ENCODE measurements at places on chromosomes 2 and 18.
A peak's percentile ranks its signal among the peaks of the same experiment; 100 is the strongest.

DNA sequence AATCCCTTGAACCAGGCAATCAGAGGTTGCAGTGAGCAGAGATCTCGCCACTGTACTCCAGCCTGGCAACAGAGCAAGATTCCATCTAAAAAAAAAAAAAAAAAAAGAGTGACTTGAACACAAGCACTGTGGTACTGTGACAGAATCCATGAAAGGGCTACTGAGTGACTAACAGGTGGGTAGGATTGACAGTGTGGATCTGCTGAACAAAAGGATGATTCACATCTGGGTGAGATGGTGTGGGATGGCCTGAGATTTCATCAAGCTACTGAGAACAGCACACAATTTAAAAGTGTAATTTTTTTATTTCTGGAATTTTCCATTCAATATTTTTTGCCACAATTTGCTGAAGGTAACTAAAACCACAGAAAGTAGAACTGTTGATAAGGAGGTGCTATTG, 13.3 kb upstream of the SP3 start:
- no peak for DNase-seq

GRCh38 chr2:149877913-149878312, 290.3 kb upstream of the MMADHC start:
- DNase-seq = no peak

DNA sequence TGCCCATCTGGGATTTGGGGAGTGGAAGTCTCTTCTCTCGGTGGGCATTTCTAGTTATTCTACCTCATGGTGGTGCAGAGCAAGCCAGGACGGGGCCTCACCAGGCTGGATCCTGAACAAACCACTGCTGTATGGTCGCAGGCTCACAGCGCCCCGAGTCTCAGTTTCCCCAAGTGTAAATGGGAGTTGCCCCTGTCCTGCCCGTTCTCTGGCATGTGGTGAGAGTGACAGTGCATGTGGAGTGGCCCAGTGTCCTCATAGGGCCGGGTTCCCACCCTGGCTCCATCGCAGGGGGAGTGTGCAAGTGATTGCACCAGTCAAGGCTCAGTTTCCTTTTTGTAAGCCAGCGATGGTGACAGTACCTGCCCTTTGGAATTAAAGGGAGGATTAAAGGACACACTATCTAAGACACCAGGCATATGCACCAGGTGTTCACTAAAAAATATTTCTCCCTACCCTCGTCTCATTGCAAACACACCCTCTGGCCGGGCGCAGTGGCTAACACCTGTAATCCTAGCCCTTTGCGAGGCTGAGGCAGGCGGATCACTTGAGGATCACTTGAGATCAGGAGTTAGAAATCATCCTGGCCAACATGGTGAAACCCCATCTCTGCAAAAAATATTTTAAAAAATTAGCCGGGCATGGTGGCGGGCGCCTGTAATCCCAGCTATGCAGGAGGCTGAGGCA, 173.3 kb upstream of the MYCN start:
- no peak for DNase-seq

DNA sequence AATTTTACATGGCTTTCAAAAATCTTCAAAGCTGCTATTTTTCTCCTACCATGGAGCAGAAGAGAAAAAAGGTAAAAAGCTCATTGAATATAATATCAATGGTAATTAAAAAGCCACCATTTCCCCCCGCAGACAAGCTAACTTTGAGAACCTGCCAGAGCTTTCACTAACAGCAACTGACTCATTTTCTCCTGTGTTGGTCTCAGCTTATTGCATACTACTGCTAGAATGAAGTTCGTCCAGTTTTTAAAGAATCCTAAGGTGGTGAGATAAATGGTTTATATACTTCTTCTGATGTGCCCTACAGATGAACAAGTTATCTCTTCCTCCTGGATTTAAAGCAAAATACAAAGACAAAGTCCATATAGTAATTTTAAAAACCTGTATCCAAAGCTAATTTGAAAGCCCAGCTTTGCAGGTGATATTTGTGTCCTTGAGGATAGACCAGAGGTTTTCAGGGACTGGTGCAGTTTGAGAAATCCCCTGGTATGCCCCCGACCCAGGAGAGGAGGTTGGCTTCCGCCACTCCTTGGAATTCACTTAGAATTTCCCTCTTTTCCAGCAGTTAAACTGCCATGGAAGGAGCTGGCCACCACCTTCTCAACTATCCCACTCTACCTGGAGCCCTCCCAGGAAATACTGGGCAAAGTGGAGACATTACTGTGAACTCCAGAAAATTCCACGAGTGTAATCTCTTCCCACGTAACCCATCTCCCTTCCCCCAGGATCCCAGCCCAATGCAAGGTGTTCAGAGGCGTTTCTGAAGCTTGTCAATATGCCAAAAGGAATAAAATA, 17.5 kb downstream of the YPEL5 start:
- no peak for DNase-seq

DNA sequence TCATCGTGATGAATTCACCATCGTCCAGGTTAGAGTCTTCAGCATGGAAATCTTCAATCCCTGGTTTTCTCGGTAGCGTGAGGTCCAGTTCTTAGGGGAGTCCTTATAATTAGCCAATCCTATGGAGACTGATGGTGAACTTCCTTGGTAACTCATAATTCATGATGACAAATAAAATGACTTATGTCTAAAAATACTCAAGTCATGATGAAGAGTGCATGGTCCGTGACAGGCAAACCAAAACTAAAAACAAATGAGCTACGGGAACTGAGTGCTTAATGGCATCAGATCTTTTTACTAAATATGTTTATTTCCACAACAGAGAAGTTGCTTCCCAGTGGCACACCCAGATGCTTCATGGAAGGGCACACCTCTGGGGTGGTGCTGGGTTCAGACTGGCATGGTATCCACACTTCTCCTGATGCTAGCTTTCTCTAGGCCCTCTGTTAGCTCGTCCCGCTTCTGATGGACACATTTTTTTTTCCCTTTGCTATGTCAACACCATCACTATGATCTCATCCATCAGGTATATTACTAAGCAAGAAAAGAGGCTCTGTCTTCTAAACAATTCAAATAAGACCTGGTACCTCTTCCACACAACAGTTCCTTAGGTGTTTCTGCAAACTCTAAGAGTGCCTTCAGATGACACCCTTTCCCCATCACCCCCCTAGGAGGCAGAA, 92.8 kb upstream of the NEDD4L start:
- peak; percentile 26 for DNase-seq

DNA sequence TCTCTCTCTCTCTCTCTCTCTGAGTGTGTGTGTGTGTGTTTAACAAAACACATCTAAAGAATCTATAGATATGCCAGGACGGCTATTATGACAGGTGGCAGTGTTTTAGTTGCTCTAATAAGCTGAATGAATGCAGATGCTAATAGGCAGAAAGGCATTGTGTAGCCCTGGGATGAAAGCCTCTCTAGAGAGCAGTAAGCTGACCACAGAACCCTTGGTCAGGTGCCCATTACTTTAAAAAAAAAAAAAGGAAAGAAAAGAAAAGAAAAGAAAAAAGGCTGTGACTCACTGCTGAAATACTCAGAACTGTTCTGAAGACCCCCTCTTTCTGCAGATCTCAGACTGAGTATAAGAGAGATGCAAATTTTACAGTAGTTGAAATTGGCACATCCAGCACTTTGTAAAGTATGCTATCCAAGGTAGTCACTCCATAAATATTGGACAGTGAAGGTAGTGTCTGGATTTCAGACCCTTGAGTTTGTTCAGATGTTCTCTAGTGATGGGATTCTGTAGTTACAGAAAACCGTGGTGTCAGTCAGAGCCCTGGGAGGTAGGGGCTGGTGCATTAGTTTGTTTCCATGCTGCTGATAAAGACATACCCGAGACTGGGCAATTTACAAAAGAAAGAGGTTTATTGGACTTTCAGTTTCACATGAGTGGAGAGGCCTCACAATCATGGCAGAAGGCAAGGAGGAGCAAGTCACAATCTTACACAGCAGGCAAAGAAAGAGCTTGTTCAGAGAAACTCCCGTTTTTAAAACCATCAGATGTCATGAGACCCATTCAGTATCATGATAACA, 30.9 kb downstream of the OSBPL6 start:
- peak; percentile 3 for DNase-seq

GRCh38 chr2:29446847-29447246, 331.6 kb downstream of the CLIP4 start:
- DNase-seq = no peak

GRCh38 chr2:170943596-170943995, 14.5 kb downstream of the GORASP2 start:
- no peak for DNase-seq

GRCh38 chr2:112884869-112885505, 26.0 kb upstream of the IL37 start:
- DNase-seq = peak; percentile 21

DNA sequence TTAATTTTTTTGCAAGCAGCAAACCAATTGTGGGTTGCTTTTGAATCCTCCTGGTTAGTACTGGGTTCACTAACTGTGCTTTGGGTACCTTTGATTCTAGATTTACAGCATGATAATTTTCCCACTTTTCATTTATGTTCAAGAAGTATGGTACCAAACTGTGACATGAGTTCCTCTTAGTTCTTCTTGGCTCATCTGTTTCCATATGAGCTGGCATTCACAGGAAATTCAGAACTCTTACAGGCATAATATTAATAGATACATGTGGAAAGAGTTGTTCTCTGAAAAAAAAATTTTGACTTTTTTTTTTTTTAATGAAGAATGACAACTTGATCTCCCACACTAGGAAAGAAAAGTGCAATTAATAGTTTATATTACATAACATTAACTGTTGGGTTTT, 59.4 kb downstream of the FMNL2 start:
- no peak for DNase-seq

GRCh38 chr2:62412347-62412742, 93.7 kb downstream of the TMEM17 start:
- DNase-seq = no peak

- DNase-seq = no peak
These were observed 12.9 kb downstream of the CCL20 start for GRCh38 chr2:227826563-227826962.

DNA sequence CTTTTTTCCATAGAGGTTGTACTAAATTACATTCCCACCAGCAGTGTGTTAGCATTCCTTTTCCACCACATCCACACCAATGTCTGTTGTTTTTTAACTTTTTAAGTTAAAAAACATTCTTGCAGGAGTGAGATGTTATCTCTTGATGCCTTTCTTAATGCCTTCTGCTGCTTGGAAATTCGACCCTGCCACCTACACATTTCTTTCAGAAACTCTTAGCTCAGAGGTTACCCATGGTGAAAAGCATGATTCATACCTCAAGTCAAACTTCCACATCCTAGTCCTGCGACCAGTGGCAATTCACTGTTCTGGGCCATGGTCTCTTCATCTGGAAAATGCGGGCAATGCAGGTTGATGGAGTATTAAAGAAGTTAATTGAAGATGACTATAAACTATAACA, 12.7 kb upstream of the HNMT start:
- no peak for DNase-seq

DNA sequence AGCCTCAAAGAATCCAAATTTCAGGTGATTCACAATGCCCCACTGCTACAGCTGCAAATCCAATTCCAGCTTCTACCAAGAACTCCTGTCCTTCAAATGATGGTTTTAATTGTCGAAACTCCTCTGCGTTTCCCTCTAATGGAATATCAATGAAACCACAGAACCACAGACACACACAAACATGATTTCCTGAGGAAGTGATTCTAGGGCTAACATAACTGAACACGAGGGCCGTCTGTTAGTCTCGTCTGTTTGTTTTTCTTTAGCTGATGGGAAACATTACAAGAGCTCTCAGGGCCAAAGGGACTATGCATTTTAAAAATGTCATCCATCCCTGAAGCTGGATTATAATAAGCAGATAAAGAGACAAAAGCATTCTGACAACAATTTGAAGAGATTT, 59.4 kb downstream of the RNF152 start:
- no peak for DNase-seq

GRCh38 chr2:119735565-119735964, 24.2 kb upstream of the PTPN4 start:
- no peak for DNase-seq

- DNase-seq = no peak
These were observed 22.8 kb upstream of the DGKD start for GRCh38 chr2:233331536-233331935.

- no peak for DNase-seq
These were observed 77.8 kb downstream of the CHRNA1 start for GRCh38 chr2:174686430-174686829.

DNA sequence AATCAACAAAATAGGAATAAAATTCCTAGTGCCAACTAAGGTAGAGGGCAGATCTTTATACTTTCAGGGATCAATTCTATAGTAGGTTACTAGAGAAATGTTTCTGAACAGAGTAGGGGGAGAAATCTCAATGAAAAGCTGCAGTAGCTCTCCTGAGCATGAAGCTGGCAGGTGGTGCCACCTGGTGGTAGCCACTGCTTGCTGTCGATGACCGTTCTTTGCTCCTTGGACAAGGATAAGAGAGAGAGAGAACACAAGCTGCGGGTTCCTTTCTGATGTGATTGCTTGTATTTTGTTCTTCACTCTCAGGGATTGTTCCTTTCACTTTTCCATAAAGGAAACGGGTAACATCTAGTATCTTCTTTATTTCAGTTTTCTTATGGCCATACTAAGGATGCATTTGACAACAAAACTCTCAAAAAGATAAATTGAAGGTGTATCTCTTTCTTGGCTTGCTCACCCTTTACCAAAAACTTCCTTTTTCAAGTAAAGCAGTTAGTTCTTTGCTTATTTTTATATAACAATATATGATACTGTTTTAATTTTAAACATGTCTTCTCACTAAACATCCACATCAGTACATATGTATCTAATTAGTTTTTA, 18.6 kb upstream of the MRPL19 start:
- DNase-seq = peak; percentile 77

DNA sequence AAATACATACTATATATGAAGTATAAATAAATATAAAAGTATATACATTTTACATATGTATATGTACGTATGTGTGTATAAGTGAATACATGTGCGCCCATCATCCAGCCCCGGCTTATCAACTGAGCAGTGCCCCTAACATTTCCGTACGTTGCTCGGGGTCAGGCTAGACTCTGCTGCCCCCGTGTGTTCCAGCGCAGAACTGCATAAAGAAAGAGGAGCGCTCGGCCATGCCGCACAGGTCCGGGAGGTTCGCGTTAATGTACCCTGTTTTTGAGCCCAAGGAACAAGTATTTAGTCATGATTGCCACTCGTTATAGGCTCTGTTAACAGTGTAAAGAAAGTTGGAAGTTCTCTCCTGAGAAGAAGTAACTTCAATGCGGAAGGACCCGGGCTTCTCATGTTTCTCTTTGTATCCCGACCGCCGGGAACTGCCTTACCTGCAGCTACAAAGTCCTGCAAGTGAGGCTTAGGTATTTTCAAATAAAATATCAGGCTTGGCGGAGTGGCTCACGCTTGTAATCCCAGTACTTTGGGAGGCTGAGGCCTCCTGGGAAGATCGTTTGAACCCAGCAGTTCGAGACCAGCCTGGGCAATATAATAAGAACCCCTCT, 55.7 kb downstream of the CD8B2 start:
- DNase-seq = peak; percentile 54

DNA sequence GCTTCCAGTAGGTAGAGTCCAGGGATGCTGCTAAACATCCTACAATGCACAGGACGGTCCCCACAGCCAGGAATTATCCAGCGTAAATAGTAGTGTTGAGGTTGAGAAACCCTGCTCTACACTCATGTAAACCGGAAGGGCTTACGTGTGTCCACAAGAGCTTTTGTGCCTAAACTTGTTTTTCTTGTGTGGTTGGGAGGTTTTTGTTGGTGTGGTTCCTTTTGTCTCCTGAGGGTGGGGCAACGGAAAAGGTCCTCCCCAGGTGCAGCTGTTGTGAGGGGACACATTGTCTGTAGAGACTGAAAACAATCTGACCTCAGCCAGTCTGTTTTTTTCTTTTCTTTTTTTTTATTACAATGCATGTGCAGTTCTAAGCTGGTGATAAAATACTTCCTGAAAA, 72.7 kb upstream of the MGAT5 start:
- peak; percentile 32 for DNase-seq

- DNase-seq = peak; percentile 94
These were observed 74.2 kb upstream of the GALNT3 start for GRCh38 chr2:165868211-165868610.
